ENCODE measurements at places on chromosomes 13 and 19. TPM values are rescaled to one million over a fixed set of nuclear protein-coding genes. Genes with fewer than 3 reads are reported as not detected.

DNA sequence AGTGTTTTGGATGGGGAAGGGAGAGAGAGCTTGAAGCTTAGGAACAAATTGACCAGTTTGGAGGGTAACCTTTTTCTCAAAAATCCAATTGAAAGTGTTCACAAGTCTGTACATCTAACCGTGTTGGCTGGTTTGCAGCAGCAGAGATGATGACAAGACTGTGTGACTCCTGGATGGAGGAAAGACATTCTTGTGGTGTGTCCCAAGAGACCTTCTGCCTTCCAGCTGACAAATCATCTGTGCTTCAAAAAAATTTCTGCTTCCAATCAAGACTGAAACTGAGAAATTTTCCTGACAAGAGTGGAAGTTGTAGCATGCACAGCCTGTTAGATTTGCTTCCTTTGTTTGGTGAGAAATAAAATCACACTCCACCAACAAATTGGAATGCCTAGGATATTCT, 56.2 kb downstream of the LACC1 start:
- DNase-seq, result no peak

The MEIOSIN gene
- not detected for total RNA-seq

The ACER1 gene
- not detected for total RNA-seq

- DNase-seq, result no peak
These were observed 221.3 kb upstream of the SLITRK6 start for GRCh38 chr13:86020351-86021002.

- DNase-seq, result no peak
These were observed 122.0 kb upstream of the FNDC3A start for GRCh38 chr13:48853728-48854102.

GRCh38 chr19:8057545-8058270, 5.1 kb downstream of the CCL25 start:
- no peak for DNase-seq

DNA sequence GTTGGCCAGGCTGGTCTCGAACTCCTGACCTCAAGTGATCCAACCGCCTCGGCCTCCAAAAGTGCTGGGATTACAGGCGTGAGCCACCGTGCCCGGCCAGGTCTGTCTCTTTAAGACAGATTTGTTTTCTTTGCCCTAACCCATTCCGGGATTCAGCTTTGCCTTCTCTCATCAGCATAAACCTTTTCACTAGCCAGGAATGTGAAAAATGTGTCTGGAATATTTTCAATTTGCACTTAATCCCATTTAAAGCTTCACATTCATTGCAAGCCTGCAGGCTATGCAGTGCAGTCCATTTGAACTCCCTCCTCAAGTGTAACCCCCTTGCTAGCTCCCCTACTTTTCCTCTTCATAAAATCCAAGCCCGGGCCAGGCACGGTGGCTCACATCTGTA, 880 bp upstream of the TMEM160 start:
- no peak for DNase-seq

- no peak for DNase-seq
These were observed 143.8 kb upstream of the RXFP2 start for GRCh38 chr13:31595563-31595962.

The AKT2 gene
- 91.7 TPM for total RNA-seq

The CASP14 gene
- total RNA-seq, result not detected

GRCh38 chr19:23901360-23901759, 13.3 kb upstream of the ZNF726 start:
- no peak for DNase-seq

DNA sequence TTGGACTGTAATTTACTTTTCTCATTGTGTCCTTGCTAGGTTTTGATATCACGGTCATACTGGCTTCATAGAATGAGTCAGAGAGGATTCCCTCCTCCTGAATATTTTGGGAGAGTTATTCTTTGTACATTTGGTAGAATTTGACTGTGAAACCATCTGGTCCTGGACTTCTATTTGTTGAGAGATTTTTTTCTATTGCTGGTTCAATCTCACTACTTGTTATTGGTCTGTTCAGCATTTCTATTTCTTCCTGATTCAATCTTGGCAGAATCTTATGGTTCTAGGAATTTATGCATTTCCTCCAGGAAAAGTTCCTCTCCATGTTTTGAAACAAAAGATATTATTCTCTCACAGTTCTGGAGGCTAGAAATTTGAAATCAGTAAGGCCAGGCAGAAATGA, 4.9 kb upstream of the CD33 start:
- no peak for DNase-seq

- no peak for DNase-seq
These were observed 1.8 kb upstream of the INSR start for GRCh38 chr19:7295912-7296536.

GRCh38 chr13:100559886-100560285, 28.7 kb downstream of the GGACT start:
- no peak for DNase-seq

DNA sequence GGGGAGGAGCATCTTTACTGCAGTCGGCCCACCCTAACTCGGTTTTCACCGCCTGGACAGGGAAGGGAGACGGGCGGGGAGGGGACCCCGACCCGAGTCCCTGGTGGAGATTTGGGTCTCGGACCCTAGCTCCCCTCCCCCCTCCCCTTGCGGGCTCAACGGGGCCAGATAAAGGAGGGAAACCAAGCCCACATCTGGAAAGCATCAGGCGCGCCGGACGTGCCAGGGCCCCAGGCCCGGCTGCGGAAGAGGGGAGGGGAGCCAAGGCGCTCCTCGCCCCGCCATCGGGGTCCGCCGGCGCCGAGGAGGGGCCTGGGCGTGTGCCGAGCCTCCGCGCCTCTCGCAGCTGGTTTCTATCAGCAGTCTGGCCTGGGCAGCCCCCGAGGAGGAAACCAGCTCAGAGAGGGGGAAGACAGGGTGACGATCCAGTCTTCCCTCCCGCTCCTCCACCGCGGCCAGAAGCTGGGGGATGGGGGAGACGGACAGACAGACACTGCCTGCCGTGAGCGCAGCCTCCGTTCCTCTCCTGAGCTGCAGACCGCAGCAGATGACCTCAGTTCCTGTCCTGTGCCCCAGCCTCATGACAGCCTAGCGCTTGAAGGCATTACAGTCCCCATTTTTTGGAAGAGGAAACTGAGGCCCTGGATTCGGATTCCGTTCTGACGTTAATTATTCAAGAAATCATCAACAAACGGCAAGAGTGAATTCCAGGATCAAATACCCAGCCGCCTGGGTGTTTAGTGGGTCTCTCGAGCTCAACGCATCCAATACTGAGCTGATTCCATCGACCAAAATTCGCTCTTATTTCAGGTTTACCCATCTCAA, 3.6 kb upstream of the GNG8 start:
- DNase-seq, result peak; percentile 46

DNA sequence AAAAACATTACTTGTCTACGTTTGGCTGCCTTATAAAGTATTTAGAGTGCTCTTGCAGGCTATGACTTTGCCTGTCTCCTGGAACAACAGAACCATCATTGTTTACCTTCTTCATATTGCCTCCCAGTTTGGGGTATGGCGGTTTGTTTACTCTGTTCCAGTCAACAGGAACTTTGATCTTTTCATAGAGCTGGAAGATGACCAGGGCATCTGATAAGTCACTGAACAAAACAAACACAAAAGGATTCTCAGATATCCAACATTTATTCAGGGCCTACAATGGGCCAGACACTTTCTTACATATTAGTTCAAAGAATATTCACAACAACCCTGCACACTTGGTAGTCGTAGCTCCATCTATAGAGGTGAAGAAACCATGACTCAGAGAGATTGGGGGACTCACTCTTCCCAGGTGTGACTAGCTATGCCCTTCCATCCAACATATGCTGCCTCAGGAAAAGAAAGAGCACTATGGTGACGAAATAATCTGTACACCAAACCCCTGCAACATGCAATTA, 38.4 kb upstream of the CPB2 start:
- no peak for DNase-seq

GRCh38 chr19:14487370-14488125, 8.4 kb downstream of the GIPC1 start:
- DNase-seq, result no peak

Measured in left colon (tissue), 2 donors.